ENCODE measurements at places on chromosomes 16 and 17. TPM values are rescaled to one million over a fixed set of nuclear protein-coding genes. Genes with fewer than 3 reads are reported as not detected.

DNA sequence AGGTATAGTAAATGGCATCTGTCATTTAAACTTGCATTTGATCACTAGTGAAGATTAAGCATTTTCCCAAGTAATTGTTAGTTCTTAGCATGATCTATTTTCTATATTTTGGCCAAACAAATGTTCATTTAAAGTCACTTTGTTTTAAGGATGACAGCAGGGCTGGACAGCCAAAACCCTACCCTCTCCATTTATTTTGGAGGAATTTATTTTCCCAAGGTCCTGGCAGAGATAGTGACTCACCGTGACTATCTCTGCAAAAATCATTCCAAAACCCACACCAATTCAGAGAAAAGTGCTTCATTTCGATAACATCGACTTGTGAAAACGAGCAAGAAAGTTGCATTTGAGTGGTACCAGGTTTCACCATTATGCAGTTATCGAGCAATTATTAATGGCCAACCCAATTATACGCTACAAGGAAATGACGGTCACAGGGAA, 665 bp upstream of the AKAP1 start:
- no peak for DNase-seq

GRCh38 chr17:57578608-57579225, 166.4 kb downstream of the CCDC182 start:
- no peak for DNase-seq

GRCh38 chr16:87380881-87381280, 2.7 kb downstream of the FBXO31 start:
- DNase-seq, result no peak

GRCh38 chr16:90031931-90032673, 12.8 kb upstream of the DBNDD1 start:
- DNase-seq, result no peak

Gene PLEKHH3
- 15.4 TPM for total RNA-seq

Gene SP2
- total RNA-seq, result 5.6 TPM

DNA sequence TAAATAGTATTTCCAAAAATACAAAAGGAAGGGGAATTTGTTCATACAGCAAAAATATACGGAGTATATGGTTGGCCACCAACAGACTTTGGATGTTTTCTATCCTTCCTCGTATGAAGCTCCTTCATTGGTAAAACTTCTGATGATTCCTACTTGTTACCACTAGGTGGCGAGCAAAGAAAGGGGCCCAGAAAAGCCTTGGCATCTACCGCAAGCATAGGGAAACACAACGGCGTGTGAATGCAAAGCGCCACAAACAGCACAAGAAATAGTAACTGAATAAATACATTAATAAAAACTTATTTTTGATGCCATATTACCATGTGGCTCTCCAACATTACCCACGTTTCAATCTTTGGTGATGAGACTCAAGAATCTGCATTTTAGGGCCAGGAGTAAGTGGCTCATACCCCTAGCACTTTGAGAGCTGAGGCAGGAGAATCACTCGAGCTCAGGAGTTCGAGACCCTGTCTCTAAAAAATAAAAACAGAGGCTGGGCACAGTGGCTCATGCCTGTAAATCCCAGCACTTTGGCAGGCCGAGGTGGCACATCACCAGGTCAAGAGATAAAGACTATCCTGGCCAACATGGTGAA, 34.5 kb downstream of the YWHAE start:
- DNase-seq, result peak; percentile 60

Gene CACNA1G
- total RNA-seq, result 2.3 TPM

DNA sequence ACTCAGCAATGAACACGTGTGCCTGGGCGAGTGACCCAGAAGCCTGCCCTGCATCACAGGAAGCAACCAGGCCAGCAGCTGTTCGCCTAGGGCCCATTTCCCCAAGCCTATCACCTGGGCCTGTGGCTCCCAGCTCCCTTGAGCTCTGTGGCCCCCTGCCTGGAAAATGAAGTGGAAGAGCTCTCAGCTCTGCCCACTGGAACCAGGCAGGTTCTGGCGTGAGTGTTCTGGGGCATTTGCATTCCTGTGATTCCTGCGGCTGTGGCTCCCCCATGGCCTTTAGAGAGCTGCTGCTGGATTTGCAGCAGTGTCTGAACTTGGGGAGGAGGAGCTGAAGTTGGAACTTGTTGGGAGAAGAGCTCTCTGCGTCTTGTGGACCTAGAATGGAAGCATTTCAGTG, 22.8 kb downstream of the PGS1 start:
- no peak for DNase-seq

Gene CCDC154
- 1.2 TPM for total RNA-seq

- no peak for DNase-seq
These were observed 58.3 kb downstream of the B9D1 start for GRCh38 chr17:19304209-19304608.

GRCh38 chr17:37060928-37061327, 112.2 kb downstream of the AATF start:
- DNase-seq, result no peak

GRCh38 chr16:55898592-55898991, 23.4 kb upstream of the CES5A start:
- DNase-seq, result no peak

Gene SOST
- total RNA-seq, result not detected

- DNase-seq, result no peak
These were observed 139.4 kb downstream of the CPPED1 start for GRCh38 chr16:12664164-12664733.

GRCh38 chr16:32116080-32116479, 137.0 kb upstream of the TP53TG3D start:
- no peak for DNase-seq

- DNase-seq, result no peak
These were observed 1.6 kb upstream of the ETV4 start for GRCh38 chr17:43547659-43548256.

GRCh38 chr17:41559548-41559947, 12.3 kb downstream of the KRT9 start:
- DNase-seq, result no peak

DNA sequence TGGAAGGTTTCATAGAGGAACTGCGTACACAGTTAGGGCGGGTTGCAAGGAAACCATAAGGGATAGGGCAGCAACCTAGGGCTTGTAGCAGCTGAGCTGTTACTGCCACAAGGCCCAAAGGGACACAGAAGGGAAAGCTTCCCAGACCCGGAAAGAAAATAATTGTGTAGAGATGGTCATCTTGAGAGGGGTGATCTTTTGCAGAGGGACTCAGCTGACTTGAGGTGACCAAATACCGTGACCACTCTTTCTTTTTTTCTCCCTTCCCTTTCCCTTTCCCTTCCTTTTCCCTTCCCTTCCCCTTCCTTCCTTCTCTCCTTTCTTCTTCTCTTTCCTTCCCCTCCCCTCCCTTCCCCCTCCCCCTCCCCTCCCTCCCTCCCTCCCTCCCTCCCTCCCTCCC, 8.5 kb upstream of the CREBBP start:
- no peak for DNase-seq

DNA sequence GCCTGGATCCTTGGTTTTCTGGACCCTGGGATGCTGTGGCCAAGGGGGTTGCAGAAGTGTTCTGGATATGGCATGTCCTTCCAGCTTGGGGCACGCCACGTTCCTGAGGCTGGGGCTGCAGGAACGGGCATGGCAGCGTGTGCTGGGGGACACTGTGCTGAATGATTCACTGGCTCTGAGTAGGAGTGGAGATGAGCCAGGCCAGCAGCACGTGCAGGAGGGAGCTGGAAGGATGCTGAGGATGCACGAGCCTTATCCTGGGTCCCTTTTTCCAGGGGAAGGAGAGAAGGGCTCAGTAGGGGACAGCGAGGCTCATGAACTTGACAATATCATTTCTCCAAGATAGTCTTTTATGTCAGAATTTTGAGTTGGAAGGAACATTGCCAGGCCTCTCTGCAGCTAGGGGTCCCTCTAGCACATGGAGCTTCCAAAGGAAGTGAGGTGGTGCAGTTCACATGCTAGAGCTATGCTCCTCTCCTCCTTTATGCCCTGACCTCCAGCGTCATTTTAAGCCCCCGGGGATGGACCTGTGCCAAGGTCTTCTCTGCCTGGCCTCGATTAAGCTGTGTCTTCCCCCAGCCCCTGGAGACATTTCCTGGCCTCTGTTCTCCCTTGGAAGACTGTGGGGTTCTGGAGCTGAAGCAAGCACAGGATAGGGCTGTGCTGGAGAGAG, 125.9 kb downstream of the OR1D5 start:
- DNase-seq, result no peak

DNA sequence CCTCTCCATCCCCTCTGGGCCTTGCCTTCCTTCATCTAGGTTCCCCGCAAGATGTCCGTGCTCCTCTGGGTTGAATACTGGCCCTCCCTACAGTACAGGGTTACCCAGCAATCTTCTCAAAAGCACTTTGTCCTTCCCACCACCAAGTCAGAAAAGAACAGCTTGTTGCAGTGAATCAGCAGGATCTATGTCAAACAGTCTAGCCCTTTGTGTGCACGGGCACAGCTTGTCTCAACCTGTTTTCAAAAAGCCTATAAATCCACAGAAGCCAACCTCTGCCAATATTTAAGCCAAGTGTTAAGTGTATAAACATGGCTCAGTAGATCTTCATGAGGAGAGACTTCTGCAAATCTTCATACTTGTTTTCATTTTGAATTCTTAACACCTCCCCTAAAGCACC, 25.2 kb downstream of the C17orf67 start:
- DNase-seq, result no peak

Gene MLYCD
- total RNA-seq, result 12.1 TPM

Gene FLYWCH2
- total RNA-seq, result 47.9 TPM

DNA sequence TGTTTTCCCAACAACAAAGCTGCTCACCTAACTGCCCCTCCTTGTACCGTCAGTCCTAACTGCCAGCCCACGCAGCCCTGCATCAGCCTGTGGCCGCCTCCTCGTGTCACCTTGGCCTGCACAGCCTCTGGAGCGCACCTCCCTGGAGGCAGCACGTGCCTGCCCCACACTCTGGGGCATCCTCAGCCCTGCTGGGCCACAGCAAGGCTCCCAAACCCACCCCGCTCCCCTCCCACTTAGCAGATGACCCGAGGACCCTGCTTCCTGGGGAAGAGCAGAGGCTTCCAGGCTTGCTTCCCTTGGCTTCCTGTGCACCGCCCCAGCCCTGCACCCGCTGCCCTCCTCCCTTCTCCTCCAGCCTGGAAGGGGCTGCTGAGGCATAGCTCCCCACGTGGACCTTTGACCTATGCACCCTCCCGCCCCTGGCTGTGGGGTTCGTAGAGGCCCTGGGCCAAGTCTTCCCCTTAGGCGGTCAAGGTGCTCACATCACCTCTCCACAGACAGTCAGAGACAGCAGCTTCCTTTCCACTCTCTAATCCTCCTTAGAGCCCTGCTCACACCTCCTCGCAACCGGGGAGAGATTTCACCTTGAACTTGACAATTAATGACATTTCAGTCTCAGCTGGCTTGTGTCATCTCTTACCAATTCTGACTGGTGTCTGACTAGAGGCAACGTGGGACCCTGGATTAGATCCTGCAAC, 115.0 kb downstream of the MGAT5B start:
- no peak for DNase-seq

DNA sequence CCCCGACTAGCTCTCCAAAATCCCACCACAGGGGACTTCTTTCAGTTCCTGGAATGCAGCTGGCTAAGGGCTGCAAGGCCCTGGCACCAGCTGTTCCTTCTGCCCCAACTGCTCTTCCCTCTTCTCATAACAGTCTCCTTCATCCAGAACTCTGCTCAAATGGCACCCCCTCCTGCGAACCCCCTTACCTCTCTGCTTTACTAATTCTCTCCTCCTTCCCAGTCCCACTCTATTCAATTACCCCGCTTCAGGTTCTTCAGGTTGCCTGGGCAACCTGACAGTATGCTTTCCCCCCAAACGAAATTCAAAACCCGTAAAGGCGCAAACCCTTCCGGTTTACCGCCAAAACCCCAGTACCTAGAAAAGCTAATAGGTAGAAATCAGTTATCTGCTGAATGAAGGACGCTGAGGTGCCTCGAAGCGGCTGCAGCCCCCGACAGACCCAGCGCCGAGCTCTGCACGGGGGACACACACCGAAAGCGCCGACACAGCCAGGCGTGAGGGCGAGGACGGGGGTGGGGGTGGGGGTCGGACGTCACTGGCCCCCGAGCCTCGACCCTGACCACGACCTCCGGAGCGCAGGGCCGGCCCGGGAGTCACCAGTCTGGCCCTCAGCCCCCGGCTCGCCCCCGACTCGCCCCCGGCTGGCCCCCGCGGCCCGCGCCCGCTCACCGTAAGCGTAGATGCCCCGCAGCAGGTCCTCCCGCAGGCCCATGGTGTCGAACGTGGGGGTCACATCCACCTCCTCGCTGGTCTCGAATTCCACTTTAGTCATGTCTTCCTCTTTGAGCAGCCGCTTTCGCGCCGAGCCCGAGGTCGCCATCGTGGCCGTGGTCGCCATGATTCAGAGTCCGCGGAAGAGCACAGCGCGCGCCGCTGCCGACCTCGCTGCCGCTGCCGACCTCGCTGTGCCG, 550 bp downstream of the EIF4A3 start:
- no peak for DNase-seq

GRCh38 chr17:3571043-3571900, 13.7 kb upstream of the TRPV3 start:
- no peak for DNase-seq

DNA sequence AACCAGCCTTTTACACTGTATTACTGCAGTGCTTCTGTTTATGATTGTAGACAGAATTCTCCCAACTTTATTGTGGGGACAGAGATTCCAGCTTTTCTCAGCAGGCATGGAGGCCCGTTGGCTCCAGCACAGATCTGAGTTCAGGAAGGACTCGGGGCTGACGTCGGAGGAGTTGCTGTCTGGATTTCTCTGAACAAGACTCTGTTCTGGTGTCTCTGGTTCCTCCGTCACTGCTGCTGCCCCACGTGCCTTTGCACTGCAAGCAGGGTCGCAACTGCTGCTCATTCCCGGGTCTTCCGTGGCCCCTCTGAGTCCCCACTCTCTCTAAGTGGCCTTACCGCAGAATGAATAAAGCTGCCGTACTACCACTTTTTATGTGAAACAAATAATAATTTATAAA, 88.4 kb downstream of the BANP start:
- no peak for DNase-seq

Gene PRAC1
- total RNA-seq, result not detected

GRCh38 chr17:50316016-50316587, 29.8 kb upstream of the XYLT2 start:
- DNase-seq, result no peak

Gene C1QTNF1
- total RNA-seq, result 326 TPM

Gene HASPIN
- 0.48 TPM for total RNA-seq

GRCh38 chr17:76232342-76232741, 8.0 kb downstream of the RNF157 start:
- DNase-seq, result no peak

- DNase-seq, result no peak
These were observed 1.4 kb upstream of the VAMP2 start for GRCh38 chr17:8163978-8164814.

DNA sequence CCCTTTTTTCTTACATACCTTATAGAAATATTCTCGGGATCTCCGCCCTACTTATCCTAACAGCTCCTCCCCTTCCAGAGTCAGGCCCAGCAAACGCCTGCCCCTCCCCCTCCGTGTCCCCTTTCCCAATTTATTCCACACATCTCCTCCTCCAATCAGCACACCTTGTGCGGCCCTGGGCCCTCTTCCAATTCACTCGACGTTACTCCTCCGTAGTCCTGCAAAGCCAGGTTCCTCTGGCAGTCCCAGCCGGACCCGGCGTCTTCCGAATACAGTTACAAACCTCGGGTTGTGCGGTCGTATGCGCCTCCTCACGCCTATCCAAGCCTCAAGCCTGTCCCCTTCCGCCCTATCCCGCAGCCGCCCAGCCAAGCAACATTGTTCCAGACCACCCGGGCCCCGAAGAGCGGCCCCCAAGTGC, 677 bp downstream of the CBX1 start:
- peak; percentile 58 for DNase-seq
